ENCODE measurements at places on chromosomes 2 and 18.
A peak's percentile ranks its signal among the peaks of the same experiment; 100 is the strongest.

GRCh38 chr2:227627769-227628168, 10.5 kb downstream of the SCYGR4 start:
- no peaks in the 10 kb centered on the region for H3K27me3 ChIP-seq
- no peak overlapping the region for H3K27ac ChIP-seq
- H3K4me3 ChIP-seq = no peak overlapping the region
- H3K36me3 ChIP-seq = no peaks in the 10 kb centered on the region
- H3K4me1 ChIP-seq = no peaks in the 10 kb centered on the region
- DNase-seq = no peak

GRCh38 chr2:210072922-210073509, 70.6 kb downstream of the RPE start:
- DNase-seq = no peak
- H3K27ac ChIP-seq = no peak overlapping the region
- H3K4me3 ChIP-seq = no peak overlapping the region
- peaks cover 8% of the 10 kb centered on the region for H3K4me1 ChIP-seq
- no peaks in the 10 kb centered on the region for H3K27me3 ChIP-seq

DNA sequence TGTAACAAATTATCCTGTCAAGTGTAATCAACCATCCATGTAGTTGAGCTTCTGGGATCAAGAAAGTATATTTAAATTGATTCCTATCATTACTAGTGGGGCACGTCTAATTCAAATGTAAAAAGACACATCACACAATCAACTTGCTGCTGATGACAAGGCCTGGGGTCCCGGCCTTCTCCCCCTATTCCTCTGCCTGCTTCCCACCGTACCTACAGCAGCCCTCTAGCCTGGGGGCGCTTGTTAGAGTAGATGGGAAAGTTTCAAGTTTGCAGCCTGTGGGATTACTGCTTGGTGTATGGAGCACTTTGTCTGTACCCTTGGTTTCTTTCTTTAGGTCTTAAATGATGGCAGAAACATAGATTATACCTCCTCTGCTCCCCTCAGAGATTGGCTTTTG, 333.3 kb upstream of the KYNU start:
- H3K27ac ChIP-seq = no peak overlapping the region
- no peak for DNase-seq
- H3K36me3 ChIP-seq = no peaks in the 10 kb centered on the region
- H3K27me3 ChIP-seq = no peaks in the 10 kb centered on the region
- no peak overlapping the region for H3K4me3 ChIP-seq

DNA sequence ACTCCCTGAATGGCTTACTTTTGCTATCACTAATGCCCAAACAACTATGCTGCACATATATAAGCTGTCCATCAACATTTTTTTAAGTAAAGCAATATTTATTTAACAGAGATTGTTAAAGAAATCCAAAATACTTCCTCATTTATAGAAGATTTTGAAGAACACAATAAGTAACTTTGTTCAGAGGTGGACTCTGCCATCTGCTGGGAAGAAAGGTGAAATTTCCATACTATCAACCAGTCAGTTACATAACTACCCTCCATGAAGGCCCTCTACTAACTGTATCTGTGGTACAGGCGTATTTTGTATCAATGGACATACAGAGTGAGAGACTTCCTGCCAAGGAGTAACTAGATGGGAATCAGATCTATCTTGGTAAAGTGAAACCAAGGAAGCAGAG, 106.0 kb downstream of the DTNB start:
- no peak overlapping the region for H3K4me3 ChIP-seq
- H3K36me3 ChIP-seq = peaks cover 2% of the 10 kb centered on the region
- no peaks in the 10 kb centered on the region for H3K27me3 ChIP-seq
- DNase-seq = no peak

DNA sequence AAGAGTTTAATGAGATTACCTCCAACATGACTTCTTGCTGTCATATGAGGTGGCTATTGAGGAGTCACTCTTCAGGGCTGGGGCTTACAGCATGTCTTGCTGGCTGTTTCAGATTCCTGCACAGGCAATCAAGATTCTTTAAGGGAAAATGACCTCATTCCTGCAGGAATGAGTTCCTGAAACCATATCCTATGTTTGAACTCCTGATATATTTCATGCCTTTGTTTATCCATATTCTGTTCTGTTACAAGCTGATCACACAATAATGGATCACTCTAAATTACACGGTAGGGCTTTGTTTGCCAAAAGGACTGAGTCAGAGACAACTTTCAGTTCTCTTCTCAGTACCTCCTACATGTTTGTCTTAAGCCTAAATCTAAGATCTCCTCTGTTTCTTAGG, 879.8 kb upstream of the PIK3C3 start:
- H3K4me1 ChIP-seq = no peaks in the 10 kb centered on the region
- no peaks in the 10 kb centered on the region for H3K36me3 ChIP-seq
- no peak overlapping the region for H3K4me3 ChIP-seq

GRCh38 chr18:79394534-79395307, 1.0 kb upstream of the NFATC1 start:
- H3K27me3 ChIP-seq = no peaks in the 10 kb centered on the region
- H3K4me3 ChIP-seq = peak overlapping the region; percentile 7
- no peaks in the 10 kb centered on the region for H3K36me3 ChIP-seq
- no peaks in the 10 kb centered on the region for H3K4me1 ChIP-seq
- DNase-seq = no peak

GRCh38 chr18:55607773-55608172, 19.8 kb upstream of the TCF4 start:
- no peak overlapping the region for H3K27ac ChIP-seq
- H3K36me3 ChIP-seq = no peaks in the 10 kb centered on the region
- no peaks in the 10 kb centered on the region for H3K27me3 ChIP-seq
- H3K4me1 ChIP-seq = no peaks in the 10 kb centered on the region

DNA sequence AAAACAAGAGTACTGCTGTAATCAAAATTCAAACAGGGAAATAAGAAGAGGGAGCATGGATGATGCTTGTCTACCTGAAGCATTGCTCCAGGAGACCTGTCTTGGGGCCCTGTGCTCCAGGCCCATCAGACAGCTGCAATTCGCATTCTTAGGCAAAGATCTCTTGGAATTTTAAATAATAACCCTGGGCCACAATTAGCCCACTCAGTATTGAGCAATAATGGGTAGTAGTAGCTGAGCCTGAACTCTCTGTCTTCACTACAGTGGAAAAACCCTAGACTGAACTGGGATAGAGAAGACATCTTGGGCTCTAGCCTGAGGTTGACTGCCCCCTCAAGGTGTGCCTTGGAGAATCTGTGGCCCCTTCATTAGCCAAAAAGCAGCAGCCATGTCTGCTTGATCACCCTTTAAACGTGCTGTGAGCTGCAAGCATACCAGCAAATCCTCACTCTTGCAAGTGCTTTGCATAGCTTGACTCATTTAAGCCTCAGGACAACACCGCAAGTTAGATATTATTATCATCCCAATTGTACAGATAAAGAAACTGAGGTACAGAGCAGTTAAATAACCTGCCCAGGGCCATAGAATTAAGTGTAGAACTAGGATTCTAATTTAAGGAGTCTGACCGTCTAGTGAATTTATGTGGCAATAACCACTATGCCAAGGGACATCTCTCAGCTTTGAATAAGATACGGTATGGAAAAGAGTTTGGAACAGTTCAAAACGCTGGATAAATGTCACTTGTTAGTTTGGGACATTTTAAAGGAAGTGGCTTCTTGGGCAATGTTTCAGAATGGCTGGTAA, 69.0 kb downstream of the DDX1 start:
- peaks cover 8% of the 10 kb centered on the region for H3K4me1 ChIP-seq
- no peaks in the 10 kb centered on the region for H3K27me3 ChIP-seq
- no peak overlapping the region for H3K4me3 ChIP-seq
- no peak for DNase-seq
- no peak overlapping the region for H3K27ac ChIP-seq

- no peak for DNase-seq
- H3K4me1 ChIP-seq = no peaks in the 10 kb centered on the region
- H3K4me3 ChIP-seq = no peak overlapping the region
- H3K27me3 ChIP-seq = no peaks in the 10 kb centered on the region
- no peak overlapping the region for H3K27ac ChIP-seq
Measured at GRCh38 chr2:134985061-134985460, 62.2 kb downstream of the MAP3K19 start.

DNA sequence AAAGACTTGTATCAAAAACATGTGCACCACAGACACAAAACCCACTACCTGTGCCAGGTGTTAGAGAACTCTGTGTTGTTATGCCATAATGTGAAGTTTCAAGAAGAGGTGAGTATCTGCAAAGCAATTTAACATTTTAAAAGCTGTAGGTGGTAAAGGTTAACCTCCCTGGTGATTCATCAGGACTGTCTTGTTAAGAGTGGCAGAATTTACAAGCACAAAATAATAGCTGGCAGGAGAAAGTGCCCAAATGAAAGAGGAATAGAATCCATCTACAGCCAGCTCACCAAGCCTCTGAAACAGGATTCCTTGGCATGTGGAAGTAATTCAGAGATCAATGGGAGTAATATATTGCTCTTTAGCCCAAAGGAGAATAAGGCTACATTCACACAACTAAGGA, 230.7 kb downstream of the AFF3 start:
- H3K4me3 ChIP-seq = no peak overlapping the region
- H3K4me1 ChIP-seq = no peaks in the 10 kb centered on the region
- no peak overlapping the region for H3K27ac ChIP-seq
- no peaks in the 10 kb centered on the region for H3K36me3 ChIP-seq

- no peaks in the 10 kb centered on the region for H3K4me1 ChIP-seq
- DNase-seq = no peak
- H3K27ac ChIP-seq = no peak overlapping the region
Measured at GRCh38 chr2:1170241-1170640, 219.6 kb downstream of the SNTG2 start.

DNA sequence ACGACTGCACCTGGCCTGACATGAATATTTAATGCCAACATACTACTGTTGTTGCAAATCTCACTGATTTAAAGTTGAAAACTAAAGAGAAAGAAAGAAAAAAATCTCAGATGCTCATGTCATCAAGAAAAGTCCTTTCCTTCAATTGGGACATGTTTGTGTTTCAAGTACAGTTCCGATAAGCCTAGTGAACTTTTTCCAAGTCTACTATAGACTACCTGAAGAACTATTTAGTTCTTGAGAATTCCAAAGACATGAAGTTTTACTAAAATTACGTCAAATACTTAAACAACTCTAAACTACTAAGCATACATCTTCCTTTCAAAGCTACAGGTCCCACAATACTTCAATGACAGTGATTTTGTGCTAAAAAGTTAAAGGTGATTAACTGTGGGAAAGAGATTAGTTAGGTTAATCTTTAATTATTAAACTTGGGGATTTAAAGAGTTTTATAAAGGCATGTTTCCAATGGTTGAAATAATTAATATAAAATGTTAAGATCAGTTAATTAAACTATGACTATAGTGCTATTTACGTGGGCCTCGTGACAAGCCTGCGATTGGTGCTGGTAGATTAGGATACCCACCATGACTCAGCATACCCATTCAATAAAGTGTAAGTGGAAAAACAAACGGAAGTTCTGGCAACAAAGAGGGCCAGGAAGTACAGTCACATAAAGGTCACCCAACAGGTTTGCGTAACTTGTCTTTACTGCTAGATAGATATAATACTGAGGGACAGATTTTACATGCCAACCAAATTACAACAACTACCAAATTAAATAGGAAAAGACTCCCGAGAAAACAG, 55.5 kb downstream of the SEPTIN10 start:
- H3K27ac ChIP-seq = peak overlapping the region; percentile 7

GRCh38 chr2:36993841-36994620, 27.7 kb upstream of the STRN start:
- H3K27me3 ChIP-seq = no peaks in the 10 kb centered on the region
- no peak for DNase-seq
- H3K4me3 ChIP-seq = no peak overlapping the region
- H3K4me1 ChIP-seq = no peaks in the 10 kb centered on the region

DNA sequence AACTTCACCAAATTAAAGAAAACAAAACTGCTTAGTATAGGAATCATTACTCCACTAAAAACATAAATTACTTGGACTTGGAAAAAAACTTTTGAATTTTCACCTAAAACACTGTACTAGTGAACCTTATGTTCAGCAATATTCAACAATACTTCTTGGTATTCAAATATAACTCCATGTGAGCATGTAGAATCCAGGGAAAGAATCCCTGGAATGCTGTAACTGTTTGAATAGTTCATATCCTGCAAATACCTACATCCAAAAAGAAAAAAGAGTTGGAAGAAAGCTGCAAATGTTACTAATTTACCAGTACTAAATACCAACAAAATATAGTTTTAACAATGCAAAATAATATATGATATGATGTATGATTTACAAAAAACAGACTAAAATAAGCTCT, 65.4 kb downstream of the IKZF2 start:
- no peaks in the 10 kb centered on the region for H3K27me3 ChIP-seq
- no peak for DNase-seq
- H3K4me3 ChIP-seq = no peak overlapping the region
- H3K4me1 ChIP-seq = peaks cover 17% of the 10 kb centered on the region
- H3K36me3 ChIP-seq = no peaks in the 10 kb centered on the region
- peak overlapping the region; percentile 73 for H3K27ac ChIP-seq

DNA sequence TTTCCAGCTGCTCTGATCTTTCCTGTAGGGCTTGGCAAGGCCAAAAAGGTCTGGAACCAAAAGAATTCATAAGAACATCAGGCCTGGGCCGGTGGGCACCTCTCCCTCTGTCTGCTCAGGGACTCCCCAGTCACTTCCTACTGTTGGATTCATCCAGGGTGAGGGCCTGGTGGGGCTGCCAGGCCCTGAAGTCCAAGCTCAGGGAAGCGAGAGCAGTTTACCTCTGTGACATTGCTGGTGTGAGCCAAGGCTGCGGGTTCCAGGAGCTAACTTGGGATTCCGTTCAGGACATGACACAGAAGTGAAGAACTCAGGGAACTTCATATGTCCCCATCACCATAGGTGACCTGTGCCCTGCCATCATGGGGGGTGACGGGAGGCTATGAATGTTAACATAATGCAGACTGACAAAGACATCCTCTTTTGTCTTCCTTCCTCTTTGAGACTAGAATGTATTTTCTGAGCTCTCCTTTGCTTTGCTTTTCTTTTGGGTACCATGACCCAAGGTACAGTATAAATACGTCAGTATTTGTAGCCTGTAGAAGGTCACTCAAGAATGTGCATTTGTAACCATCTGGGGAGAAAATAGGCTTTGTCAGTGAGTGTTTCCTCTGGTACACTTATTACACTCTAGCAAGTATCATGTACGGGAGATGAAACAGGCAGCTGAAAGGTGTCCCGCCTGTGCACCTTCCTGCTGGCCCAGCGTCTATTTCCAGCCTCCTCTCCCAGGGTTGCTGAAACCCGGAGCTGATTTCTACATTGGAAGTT, 130.5 kb upstream of the SLC1A4 start:
- no peaks in the 10 kb centered on the region for H3K27me3 ChIP-seq
- H3K36me3 ChIP-seq = no peaks in the 10 kb centered on the region
- no peak overlapping the region for H3K27ac ChIP-seq
- 0 out of 2 replicates have a peak, but pooled peaks cover 5% of the 10 kb centered on the region for H3K4me1 ChIP-seq

Data from Caco-2 (cell line).